ENCODE measurements at places on chromosomes 16 and 17. TPM values are rescaled to one million over a fixed set of nuclear protein-coding genes. Genes with fewer than 3 reads are reported as not detected.

HOXB2 gene
- 2.0 TPM for polyA plus RNA-seq

HEXIM1 gene
- polyA plus RNA-seq: 12.4 TPM

KIFC3 gene
- polyA plus RNA-seq: 64.4 TPM

MEIOB gene
- polyA plus RNA-seq: not detected

- H3K4me1 ChIP-seq: no peaks in the 10 kb centered on the region
- no peaks in the 10 kb centered on the region for H3K36me3 ChIP-seq
- no peak overlapping the region for H3K4me3 ChIP-seq
- no peak overlapping the region for H3K27ac ChIP-seq
- DNase-seq: no peak
Observed at GRCh38 chr17:55500103-55500502, 11.1 kb downstream of the SMIM36 start.

DNA sequence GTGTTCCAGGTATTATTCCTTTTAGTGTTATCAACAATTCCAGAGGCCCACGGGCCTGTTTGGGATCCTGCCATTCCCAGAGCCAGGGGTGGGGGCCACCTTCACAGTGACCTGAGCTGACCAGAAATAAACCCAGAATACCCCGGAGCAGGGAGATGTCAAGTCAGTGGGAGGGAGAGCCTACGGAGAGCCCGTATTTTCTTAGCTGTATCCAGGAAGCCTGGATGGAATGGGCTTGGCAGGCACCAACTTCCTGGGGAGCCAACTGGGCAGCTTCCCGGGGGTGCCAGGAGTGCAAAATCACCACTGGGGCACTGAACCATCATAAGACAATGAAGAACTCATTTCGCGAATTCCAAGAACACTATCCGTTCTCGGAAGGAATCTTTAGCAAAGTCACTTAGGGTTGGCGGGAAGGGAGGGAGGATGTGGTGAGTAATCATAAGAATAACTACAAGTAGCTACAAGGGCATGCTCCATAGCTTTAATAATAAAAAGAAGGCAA lies 13.2 kb upstream of the MRTFB start:
- H3K27ac ChIP-seq: no peak overlapping the region
- H3K27me3 ChIP-seq: no peaks in the 10 kb centered on the region
- no peak for DNase-seq
- no peaks in the 10 kb centered on the region for H3K4me1 ChIP-seq
- no peak overlapping the region for H3K4me3 ChIP-seq
- no peaks in the 10 kb centered on the region for H3K36me3 ChIP-seq

DNA sequence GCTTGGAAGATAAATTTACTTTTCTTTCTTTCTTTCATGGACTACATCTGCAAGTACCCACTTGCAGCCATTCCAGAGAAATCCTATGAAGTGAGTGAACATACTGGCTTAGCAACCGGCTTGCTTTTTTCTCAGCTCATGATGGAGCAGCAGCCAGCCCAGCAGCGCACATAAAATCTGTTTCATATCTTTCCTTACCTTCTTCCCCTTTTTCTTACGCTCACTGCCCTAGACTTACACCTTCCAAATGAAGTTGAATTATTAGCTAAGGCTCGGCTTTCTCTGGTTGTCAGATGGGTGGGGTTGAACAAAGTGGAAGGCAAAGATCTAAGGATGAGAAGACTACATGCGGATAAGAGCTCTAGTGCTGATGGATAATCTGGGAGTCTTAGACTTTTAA lies 13.9 kb upstream of the ABCA8 start:
- no peaks in the 10 kb centered on the region for H3K27me3 ChIP-seq
- no peak overlapping the region for H3K4me3 ChIP-seq
- H3K36me3 ChIP-seq: no peaks in the 10 kb centered on the region
- H3K4me1 ChIP-seq: no peaks in the 10 kb centered on the region

GRCh38 chr17:40598619-40599467 lies 33.6 kb upstream of the CCR7 start:
- peak overlapping the region; percentile 40 for H3K27ac ChIP-seq
- no peaks in the 10 kb centered on the region for H3K36me3 ChIP-seq
- H3K27me3 ChIP-seq: no peaks in the 10 kb centered on the region
- no peak overlapping the region for H3K4me3 ChIP-seq
- no peaks in the 10 kb centered on the region for H3K4me1 ChIP-seq

GRCh38 chr17:7932483-7932891 lies 481 bp downstream of the CNTROB start:
- H3K4me1 ChIP-seq: peaks cover 27% of the 10 kb centered on the region
- H3K27me3 ChIP-seq: no peaks in the 10 kb centered on the region
- no peak for DNase-seq
- no peaks in the 10 kb centered on the region for H3K36me3 ChIP-seq
- peak overlapping the region; percentile 23 for H3K27ac ChIP-seq

GRCh38 chr17:76744747-76745146 lies 6.8 kb downstream of the MFSD11 start:
- H3K4me3 ChIP-seq: no peak overlapping the region
- no peaks in the 10 kb centered on the region for H3K4me1 ChIP-seq
- DNase-seq: no peak
- no peaks in the 10 kb centered on the region for H3K27me3 ChIP-seq
- H3K36me3 ChIP-seq: peaks cover 70% of the 10 kb centered on the region
- H3K27ac ChIP-seq: peak overlapping the region; percentile 44

DNA sequence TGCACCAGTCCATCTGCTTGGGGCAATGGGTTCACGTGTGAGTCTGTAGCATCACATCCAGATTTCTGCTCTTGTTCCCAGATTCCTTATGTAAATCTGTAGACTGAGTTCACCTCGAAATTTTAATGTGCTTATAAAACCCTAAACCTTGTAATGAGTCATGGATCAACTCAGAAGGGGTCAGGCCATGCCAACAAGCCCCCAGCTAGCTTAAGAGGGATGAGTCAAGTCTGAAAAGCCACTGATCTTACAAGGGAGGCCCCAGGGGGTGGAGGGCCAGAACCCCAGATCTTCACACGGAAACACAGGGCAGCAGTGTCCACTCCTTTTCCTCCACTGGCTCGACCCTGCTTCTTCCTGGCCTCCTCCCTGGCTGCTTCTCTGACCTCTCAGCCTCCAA lies 399.1 kb upstream of the CDH5 start:
- no peak for DNase-seq
- no peaks in the 10 kb centered on the region for H3K27me3 ChIP-seq
- H3K4me1 ChIP-seq: no peaks in the 10 kb centered on the region
- H3K27ac ChIP-seq: no peak overlapping the region
- no peak overlapping the region for H3K4me3 ChIP-seq
- H3K36me3 ChIP-seq: no peaks in the 10 kb centered on the region

DNA sequence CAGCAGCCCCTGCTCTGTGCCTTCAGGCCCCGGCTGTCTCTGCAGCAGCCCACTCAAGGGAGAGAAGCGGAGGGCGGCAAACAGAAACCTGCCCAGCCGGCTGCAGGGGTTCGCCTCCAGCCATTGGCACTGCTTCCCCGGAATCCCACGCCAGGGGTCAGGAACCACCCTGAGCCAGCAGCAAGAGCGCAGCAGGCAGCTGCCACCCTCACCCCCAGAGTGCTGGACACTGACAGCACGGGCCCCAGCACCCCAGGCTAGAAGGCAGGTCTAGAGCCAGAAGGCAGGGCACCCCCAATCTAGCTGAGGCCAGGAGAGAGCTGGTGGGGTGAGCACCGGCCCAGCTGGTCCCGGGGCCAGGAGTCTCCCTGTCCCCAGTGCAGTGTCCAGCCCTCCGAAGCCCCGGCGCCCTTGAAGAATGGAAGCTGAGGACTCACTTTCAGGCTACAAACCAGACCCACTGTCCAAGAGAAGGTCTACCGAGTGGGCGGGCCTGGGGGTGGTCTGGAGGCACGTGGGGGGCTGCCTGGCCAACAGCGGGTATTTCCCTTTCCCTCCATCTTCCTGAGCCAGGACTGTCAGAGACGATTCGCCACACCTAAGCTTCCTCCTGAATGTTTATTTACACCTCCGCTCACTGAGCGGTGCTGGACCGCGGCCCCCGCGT lies 8.4 kb downstream of the UBALD2 start:
- H3K27me3 ChIP-seq: no peaks in the 10 kb centered on the region
- H3K36me3 ChIP-seq: peaks cover 25% of the 10 kb centered on the region
- no peak overlapping the region for H3K27ac ChIP-seq
- no peak overlapping the region for H3K4me3 ChIP-seq
- no peak for DNase-seq

DNA sequence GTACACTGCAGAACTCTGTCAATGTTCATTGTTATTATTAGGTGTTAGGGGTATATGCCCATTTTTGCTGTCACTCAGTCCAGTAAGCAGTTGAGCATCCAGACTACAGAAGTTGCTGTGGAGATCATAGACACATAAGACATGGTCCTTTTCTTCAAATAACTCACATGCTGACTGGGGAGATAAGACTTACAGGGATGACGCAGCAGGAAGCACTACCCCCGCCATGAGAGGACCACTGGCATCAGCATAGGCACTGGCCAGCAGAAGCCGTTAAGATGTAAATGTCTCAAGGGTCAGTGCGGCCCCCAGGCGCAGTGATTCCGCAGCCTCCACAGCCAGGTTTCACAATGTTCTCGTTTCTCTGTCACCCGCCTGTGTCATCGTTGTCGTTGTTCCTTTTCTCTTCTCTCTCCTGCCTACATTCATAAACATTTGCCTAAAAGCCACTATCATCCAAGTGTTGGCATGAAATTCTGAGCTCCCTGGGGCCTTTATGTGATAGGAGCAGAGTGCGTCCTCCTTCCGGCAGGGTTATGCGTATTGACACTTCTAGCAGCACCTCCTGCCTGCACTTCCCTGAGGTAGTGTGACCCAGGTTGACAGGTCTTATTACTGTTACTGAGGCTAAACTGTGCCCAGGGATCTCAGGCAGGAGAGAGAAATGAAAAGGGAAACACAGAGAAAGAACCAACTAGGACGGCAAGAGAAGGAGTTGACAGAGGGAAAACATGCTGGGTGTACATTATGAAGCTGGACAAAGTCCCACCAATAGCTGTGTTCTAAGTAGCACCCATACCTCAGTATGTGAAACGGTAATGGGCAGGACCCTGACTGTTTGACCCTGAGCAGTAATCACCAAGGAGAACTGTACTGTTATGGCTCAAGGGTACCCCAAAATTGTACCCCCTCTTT lies 17.9 kb downstream of the TANGO6 start:
- no peaks in the 10 kb centered on the region for H3K4me1 ChIP-seq
- H3K4me3 ChIP-seq: no peak overlapping the region
- DNase-seq: no peak

- H3K27me3 ChIP-seq: peaks cover 10% of the 10 kb centered on the region
- DNase-seq: no peak
- no peaks in the 10 kb centered on the region for H3K4me1 ChIP-seq
- no peak overlapping the region for H3K4me3 ChIP-seq
Observed at GRCh38 chr17:8900207-8900606, 32.7 kb upstream of the PIK3R6 start.

DNA sequence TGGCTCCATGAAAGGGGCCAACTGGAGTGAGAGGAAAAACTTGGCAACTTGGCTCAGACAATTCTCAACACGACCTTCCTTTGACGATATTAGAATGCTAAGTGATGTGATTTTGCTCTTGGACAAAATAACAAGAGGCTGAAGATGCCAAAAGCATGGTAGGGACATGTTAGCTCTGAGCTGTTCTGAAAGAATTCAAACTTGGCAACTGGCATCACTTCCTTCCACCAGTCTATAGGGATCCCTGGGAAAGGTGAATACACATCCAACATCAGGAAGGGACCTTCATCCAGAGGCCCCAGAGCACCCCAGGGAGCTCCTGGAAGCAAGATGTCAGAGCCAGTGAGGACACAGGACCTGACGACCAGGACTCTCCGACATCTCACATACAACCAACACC lies 4.3 kb downstream of the KRT37 start:
- no peak overlapping the region for H3K27ac ChIP-seq
- no peaks in the 10 kb centered on the region for H3K27me3 ChIP-seq
- no peak overlapping the region for H3K4me3 ChIP-seq
- no peak for DNase-seq
- H3K36me3 ChIP-seq: no peaks in the 10 kb centered on the region
- peaks cover 4% of the 10 kb centered on the region for H3K4me1 ChIP-seq

Data from heart left ventricle (tissue), 16 donors.